ENCODE measurements at places on chromosomes 3 and 15. TPM values are rescaled to one million over a fixed set of nuclear protein-coding genes. Genes with fewer than 3 reads are reported as not detected.

LYZL4 gene
- not detected for total RNA-seq

MESP1 gene
- total RNA-seq: 1.5 TPM

SLC24A5 gene
- not detected for total RNA-seq

CCDC51 gene
- total RNA-seq: 42.7 TPM

POTEB gene
- total RNA-seq: not detected

ATP13A4 gene
- total RNA-seq: not detected

PRTG gene
- total RNA-seq: 8.7 TPM

STRA6 gene
- total RNA-seq: 3.0 TPM

GOLGA8T gene
- total RNA-seq: not detected

B3GALNT1 gene
- 21.9 TPM for total RNA-seq

CSTA gene
- total RNA-seq: not detected

EPHA3 gene
- total RNA-seq: not detected

SRGAP3 gene
- total RNA-seq: 5.9 TPM

NOP10 gene
- total RNA-seq: 341 TPM

CACNA2D2 gene
- 0.22 TPM for total RNA-seq

CD276 gene
- 158 TPM for total RNA-seq

ZBTB47 gene
- total RNA-seq: 17.9 TPM

CPNE9 gene
- total RNA-seq: not detected

ERICH6 gene
- total RNA-seq: not detected

BCHE gene
- total RNA-seq: 40.3 TPM

FAM174B gene
- total RNA-seq: 3.8 TPM

HRH1 gene
- total RNA-seq: 11.3 TPM

C15orf62 gene
- 0.31 TPM for total RNA-seq

OPA1 gene
- total RNA-seq: 159 TPM

SERPINI2 gene
- total RNA-seq: not detected

SNX22 gene
- 0.78 TPM for total RNA-seq

CIDEC gene
- not detected for total RNA-seq

ISL2 gene
- 2.9 TPM for total RNA-seq

MCF2L2 gene
- total RNA-seq: 0.22 TPM

CLEC3B gene
- not detected for total RNA-seq

OSTN gene
- not detected for total RNA-seq

SPATA12 gene
- 1.9 TPM for total RNA-seq

IL12A gene
- total RNA-seq: 9.1 TPM

KLHL6 gene
- not detected for total RNA-seq

COL7A1 gene
- total RNA-seq: 128 TPM
